ENCODE measurements at places on chromosomes 6 and 20. TPM values are rescaled to one million over a fixed set of nuclear protein-coding genes. Genes with fewer than 3 reads are reported as not detected.

DNA sequence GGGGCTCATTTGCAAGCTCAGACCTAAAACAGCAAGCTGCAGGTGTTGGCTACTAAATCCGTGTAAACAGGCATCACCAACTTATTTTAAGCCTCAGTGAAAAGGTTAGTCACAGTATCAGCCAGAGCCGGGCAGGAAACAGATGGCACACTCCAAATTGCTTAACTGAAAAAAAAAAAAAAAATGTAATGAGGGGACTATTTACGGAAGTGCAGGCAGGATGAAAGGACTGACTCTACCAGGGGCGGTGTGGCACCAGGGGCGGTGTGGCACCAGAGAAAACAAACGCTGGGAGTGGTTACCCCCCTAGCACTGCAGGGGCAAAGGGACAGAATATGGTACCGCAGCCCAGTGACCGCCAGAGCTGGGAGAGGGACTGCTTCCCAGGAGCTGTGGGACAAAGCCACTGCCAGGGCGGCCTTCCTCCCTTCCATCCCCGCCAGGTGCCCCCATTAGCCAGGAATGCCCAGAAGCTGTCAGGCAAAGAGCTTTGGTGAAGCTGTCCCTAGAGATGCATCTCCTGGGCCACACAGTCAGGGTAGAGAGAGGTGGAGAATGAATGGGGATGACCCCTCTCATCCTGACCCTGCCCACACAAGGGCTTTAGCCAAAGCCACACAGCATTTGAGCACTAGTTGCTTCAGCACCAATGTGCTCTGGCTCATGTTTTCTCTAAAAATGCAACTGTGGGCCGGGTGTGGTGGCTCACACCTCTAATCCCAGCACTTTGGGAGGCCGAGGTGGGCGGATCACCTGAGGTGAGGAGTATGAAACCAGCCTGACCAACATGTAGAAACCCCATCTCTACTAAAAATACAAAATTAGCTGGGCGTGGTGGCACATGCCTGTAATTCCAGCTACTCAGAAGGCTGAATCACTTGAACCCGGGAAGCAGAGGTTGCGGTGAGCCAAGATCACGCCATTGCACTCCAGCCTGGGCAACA, 39.6 kb upstream of the GFOD1 start:
- peak; percentile 6 for DNase-seq

The KCNB1 gene
- not detected for total RNA-seq

- no peak for DNase-seq
Observed at GRCh38 chr6:70107852-70108629, 194.8 kb downstream of the COL9A1 start.

DNA sequence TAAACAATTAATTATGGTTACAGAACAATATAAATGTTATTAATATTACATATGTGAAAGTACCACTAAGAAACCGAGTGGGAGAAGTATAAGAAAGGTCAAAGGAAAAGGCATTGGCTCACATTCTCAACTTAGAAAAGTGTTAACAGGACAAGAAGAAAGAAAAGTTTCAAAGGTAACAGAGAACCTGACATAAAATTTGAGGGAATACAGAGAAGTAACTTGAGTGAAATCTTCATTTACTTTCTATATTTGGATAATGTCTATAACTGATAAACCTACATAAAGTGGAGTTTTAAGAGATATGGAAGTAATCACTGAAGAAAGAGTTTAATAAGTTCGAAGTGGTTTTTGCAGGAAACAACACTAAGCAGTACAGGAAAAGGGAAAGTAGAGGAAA, 30.1 kb downstream of the REPS1 start:
- DNase-seq, result no peak

DNA sequence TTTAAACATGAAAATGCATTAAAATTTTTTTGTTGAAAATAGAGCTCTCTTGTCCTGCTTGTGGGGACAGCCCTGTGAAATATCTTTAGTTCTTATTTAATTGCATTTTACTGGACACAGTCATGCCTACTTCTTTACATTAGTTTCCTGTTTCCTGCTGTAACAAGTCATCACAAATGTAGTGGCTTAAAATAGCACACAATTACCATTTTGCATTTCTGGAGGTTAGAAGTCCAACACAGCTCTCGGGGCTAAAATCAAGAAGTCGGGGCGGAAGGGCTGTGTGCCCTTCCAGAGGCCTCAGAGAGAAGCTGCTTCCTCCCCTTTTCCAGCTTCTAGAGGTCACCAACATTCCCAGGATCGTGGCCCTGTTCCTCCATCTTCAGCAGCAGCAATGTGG, 29.4 kb downstream of the PNLDC1 start:
- DNase-seq, result no peak

The DLK2 gene
- total RNA-seq, result 0.93 TPM

- no peak for DNase-seq
Observed at GRCh38 chr6:99501762-99502161, 13.5 kb downstream of the USP45 start.

- DNase-seq, result no peak
Observed at GRCh38 chr6:85537055-85537494, 56.6 kb downstream of the SNX14 start.

DNA sequence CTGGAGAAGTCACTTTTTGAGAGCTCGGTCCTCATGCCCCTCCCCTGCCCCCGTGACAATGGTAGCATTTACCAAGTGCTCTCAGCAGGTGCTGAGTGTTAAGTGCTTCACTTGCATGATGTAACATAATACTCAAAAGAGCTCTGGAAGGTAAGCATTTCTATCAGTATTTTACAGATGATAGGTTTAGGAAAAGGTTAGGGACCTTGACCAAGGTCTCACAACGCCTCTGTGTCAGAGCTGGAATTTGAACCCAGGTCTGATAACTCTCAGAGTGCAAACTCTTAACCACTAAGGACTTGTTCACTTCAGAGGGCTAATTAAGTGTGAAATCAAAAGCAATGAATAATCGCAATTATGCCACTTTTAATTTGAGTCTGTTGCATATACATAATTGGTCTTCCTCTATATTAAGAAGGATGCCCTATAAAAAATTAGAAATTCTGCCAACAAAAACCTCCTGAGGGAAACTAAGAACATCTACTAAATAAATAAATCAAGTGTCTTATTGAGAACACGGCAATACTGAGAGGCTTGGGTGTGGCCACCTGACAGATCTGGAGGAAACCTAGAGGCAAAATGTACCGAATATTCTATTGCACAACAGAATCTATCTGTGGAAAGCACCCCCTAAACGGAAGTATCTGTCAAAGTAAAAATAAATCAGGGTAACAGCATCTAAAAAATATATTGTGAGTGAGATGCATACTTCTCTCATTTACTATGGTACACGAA, 109.8 kb downstream of the BACH2 start:
- DNase-seq, result no peak

DNA sequence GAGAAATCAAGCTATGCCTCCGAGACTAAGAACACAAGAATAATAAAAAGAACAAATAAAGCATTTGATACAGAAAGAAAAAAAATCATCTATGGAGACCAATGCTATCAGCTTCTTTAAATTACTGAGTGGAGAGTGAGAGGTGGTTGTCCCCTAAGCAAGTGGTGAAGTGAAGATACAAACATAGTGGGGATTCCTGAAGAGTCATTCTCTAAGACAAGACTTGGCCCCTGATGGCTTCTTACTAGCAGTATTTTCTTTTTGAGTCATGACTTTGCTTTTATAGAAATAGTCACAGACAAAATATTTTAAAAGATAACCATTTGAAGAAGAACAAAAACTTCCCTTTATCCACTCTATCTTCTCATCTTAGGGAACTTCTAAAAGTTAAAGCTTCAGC, 261.4 kb upstream of the PRDM1 start:
- DNase-seq, result no peak

- DNase-seq, result no peak
Observed at GRCh38 chr6:53750052-53750650, 44.7 kb upstream of the LRRC1 start.

DNA sequence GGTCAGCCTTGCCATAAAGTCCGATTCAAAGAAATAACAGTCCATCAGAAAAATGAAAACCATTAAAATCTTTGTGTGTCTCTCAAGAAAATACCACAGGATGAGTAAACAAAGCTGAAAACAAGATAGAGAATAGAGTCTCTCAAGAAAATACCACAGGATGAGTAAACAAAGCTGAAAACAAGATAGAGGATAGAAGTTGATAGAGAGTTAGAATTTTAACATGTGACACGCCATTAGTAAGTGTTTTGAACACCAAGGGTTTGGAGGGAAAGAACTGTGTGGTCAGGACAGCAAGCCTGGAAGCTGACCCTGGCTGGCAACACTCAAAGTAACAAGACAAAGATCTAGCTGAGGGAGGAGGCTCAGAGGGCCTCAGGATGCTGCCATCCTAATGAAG, 43.9 kb upstream of the PRND start:
- DNase-seq, result no peak

Measured in activated naive CD8-positive, alpha-beta T cell treated with anti-CD3 and anti-CD28 coated beads for 36 hours (primary cell).